ENCODE measurements at places on chromosomes 2 and 18.
A peak's percentile ranks its signal among the peaks of the same experiment; 100 is the strongest.

GRCh38 chr2:221100467-221101089, 471.5 kb downstream of the EPHA4 start:
- DNase-seq: no peak

- DNase-seq: no peak
Observed at GRCh38 chr2:203446071-203446481, 89.0 kb downstream of the RAPH1 start.

GRCh38 chr2:24816884-24817283, 23.7 kb downstream of the CENPO start:
- DNase-seq: no peak

- peak; percentile 67 for DNase-seq
Observed at GRCh38 chr18:7941533-7941932, 374.4 kb downstream of the PTPRM start.

DNA sequence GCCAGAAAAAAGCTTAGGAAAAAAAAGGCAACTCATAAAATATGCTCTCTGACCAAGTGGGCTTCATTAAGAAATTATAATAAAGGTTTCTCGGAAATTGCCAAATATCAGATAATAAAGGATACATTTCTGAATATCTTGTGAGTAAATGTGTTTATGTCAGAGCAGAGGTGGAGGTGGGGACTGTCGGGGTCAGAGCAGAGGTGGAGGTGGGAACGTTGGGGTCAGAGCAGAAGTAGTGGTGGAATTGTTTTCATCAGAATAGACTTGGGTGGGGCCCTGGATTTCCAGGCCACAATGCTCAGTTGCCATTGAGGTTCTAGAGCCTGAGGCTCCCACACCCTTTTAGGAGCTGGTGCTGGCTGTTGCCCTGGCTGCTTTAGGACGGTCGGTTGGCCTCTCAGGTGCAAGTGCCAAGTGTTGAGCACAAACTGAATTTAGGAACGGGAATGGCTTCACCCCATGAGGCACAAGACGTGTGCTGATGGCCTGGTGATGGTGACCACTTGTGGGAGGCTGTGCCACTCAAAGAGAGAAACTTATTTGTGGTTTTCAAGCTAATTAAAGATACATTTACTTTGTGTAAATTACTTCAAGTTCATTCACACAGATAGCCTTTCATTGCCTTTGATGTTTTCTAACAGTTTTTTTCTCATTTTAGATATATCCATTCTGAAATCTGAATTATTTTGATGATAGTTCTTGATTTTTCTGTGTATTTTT, 131.5 kb downstream of the ATP9B start:
- DNase-seq: peak; percentile 30

GRCh38 chr2:208366215-208367127, 40.1 kb upstream of the PTH2R start:
- no peak for DNase-seq

DNA sequence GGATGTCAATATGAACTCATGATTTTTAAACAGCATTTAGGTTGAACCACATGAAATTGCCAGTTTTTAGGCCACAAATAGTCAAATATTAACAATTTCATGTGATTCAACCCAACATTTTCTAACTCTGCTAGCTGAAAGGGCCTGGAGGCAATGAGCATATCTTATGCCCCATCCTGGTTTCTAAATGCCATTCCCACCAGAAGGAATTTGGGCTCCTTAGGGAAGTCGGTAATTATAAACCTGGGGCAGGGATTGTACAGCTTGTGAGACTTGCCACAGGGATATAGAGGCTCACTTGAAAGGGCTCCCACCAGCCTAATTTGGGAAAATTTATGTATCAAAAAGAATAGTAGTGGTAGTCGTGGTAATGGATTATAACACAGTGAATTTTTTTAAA, 178.4 kb upstream of the ALPP start:
- no peak for DNase-seq

GRCh38 chr2:156003780-156004179, 328.7 kb downstream of the NR4A2 start:
- no peak for DNase-seq

- DNase-seq: no peak
Observed at GRCh38 chr2:192940767-192941166, 746.0 kb upstream of the TMEFF2 start.

GRCh38 chr2:216428618-216429350, 16.5 kb downstream of the SMARCAL1 start:
- no peak for DNase-seq

DNA sequence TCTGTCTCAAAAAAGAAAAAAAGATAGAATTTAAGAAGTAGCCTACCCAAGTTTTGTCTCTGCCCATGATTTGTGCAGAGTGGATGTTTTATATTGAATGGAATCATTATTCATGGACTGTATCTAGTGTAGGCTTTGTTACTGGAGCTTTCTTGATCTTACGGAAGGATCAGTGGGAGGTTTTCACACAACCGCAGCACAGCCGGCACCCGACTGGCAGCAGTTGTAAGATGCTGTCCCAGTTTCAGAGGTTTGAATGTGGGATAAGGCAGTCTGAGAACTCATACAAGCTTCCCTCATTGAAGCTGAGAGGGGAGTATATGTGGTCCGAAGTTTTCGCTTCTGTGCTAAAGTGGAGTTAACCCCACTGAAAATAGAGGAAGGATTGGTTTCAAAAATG, 19.7 kb upstream of the SAG start:
- peak; percentile 18 for DNase-seq

DNA sequence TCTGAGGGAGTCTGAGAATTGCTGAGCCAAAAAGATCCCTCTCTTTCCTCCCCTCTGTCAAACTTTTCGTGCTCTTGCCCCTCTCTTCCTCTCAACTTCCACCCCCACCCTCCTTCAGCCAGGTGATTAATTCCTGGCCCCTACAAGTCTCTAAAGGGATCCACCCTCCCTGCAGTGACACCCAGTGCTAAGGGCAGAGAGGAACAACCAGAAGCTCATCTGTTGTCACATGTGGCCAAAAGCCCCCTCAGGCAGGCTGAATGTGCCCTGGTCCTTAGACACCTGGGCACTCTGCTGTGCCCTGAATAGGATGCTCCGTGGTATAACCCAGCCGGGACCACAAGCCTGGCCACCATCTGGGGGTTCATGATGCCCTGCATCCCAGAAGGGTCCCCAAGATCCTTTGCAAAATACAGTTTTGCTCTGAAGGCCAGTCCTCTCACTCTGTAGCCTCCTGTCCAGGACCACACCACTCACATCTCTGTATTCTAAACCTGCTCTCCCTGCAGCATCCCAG, 234.4 kb downstream of the BCL11A start:
- no peak for DNase-seq

- no peak for DNase-seq
Observed at GRCh38 chr2:238082827-238083226, 17.3 kb upstream of the ESPNL start.

DNA sequence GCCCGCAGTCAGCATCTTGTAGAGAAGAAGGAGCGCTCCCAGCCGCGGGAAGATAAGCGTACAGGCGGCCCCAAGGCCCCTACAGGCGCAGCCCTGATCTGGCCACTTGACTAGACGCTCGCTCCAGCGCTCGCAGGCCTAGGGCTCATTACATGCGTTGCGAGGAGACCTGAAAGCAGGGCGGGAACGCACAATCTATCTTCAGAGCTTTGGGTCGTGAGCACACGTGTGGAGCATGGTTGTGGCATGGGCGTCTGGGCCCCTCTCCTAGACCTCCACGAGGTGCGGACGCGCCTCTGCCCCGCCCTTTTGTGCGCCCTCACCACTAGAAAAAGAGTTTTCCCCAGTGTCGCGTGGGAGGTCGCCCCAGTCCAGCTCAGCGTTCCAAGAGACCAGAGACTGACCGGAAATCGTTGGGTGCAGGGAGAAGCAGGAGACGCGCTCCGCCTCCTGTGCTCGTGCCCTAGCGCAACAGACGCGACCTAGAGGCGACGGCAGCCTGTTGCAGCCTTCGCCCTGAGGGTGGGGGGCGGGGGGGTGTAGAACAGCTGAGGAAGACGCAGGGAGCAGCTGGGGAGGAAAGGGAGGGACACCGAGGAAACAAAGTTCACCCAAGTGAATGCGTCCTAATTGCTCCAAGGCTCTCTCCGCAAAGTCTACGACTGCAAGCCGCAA, 12.6 kb downstream of the NR4A2 start:
- DNase-seq: peak; percentile 77

- DNase-seq: no peak
Observed at GRCh38 chr2:36329746-36330472, 25.7 kb upstream of the CRIM1 start.

DNA sequence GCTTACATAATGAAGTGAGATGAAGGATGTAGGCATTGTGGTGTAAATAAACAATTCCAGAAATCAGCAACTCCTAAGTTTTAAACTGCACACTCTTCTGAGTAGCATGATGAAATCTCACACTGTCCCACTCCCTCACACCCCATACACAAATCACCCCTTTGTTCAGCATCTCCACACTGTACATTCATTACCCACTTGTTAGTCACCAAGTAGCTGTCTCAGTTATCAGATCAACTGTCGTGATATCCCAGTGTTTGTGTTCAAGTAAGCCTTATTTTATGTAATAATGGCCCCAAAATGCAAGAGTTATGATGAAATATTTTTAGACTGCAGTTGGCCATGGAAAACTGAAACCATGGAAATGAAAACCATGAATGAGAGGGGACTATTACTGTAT, 135.7 kb downstream of the GRB14 start:
- DNase-seq: no peak

DNA sequence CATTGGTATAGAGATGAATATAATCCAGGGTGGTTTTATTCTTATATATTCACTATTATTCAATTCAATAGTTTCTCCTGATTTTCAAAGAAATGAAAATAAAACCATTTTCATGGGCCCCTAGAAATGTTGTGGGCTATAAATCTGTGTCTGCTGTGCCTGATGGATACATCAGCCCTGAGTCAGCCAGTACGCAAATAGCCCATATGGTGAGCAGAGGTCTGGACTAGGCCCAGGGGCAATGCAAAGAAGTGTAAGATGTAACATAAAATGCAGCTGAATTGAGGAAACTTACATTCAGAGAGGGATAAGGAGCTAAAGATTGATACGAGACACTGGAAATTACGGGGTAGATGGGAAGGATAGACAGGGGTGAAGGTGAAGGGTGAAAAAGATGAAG, 122.5 kb downstream of the MAIP1 start:
- no peak for DNase-seq

DNA sequence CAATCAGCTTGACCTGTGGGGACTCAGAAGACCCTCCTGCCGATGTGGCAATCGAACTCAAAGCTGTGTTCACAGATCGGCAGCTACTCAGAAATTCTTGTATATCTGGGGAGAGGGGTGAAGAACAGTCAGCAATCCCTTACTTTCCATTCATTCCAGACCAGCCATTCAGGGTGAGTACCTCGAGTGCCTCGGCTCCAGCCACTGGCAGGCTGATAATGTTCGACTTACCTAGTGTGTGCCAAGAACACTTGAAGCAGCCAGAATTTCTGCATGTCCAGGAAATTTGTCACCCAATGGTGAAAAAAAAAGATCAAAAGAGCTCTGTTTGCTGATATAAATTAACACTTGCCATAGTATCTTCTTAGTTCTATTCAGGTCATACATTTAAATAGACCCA, 2.3 kb downstream of the LGALSL start:
- DNase-seq: no peak

- no peak for DNase-seq
Observed at GRCh38 chr2:159891917-159892730, 94.1 kb upstream of the CD302 start.

GRCh38 chr18:12302391-12303147, 5.5 kb upstream of the TUBB6 start:
- DNase-seq: no peak

DNA sequence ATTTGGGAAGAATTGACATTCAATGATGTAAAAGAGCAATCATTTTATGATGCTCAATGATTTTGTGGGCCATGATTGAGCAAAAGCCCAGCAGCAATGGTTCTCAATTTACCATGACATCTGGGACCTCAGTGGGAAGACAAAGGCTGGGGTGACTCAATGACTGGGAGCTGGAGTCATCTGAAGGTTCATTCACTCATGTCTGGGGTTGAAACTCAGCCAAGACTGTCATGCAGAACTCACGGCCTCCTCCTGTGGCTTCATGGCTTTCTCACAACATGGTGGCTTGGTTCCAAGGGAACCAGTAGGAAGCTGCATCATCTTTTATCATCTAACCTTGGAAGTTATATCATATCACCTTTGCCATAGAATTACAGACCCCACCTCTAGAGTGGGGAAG, 45.1 kb upstream of the CD226 start:
- DNase-seq: no peak

DNA sequence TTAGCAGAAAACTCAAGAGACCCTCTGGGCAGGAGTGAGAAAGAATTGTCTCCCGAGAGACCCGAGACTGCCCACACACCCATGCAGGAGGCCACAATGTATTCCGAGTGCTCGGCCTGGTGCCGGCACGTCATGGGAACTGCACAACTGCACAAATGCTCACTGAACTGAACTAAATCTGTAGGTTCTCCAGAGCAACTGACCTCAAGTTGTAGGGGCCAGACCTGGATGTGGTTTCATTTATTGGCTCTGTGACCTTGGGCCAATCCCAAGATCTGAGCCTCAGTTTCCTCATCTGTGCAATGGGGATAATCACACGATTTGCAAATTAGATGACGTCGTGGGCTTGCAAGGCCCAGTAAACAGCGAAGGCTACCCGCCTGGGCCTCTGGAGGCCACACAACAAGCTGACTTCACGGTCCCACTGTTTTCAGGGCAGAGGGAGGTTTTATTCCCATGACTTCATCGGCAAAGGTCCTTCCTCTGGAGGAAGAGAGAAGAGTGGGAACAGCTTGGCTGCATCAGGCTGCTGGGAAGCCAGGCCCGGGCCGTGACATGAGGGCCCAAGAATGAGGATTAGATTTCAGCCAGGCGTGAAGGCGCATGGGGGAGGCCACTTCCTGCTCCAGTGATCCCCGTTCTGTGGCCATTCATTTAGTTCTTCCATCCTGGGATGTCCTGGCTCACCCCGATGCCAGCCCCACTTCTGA, 3.6 kb upstream of the ERFE start:
- no peak for DNase-seq

GRCh38 chr2:43331422-43331821, 105.0 kb upstream of the ZFP36L2 start:
- DNase-seq: no peak

GRCh38 chr2:132911726-132912724, 242.0 kb upstream of the LYPD1 start:
- DNase-seq: no peak

DNA sequence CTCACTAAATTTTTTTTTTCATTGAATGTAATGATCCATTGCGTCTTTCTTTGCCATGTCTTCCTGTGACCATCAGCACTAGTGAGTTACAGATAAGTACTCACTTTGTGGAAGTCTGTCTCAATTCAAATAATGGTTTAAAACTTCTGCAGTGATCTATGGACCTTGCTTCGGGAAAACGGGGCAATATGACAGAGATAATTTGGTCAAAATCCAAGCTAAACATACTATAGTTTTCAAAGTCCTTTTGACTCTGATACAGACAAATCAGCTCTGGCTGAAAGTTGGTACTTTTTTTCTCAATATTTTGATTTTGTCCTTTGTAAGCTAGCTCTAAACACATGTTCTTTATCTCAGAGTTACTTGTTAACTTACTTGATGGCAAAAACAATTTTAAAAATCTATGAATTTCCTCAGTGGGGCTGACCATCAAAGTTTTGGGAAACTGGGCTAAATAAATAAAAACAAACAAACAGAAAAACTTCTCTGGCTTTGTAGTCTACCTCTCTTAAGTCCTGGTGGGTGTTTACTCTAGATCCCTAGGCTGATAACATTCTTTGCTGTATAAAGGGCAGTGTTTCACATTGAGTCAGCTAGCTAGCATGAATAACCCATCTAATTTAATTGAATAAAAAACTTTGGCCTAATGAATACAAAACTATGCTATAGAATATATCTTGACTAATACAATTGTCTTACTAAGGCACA, 327.6 kb downstream of the RDH14 start:
- no peak for DNase-seq

GRCh38 chr2:42867093-42868065, 75.0 kb upstream of the HAAO start:
- no peak for DNase-seq

GRCh38 chr2:111898703-111899514, 502 bp downstream of the MERTK start:
- no peak for DNase-seq
